HT1080 (cell line): ENCODE measurements at places on chromosomes 6 and 20. TPM values are rescaled to one million over a fixed set of nuclear protein-coding genes. Genes with fewer than 3 reads are reported as not detected.

Gene CRIP3
- total RNA-seq = not detected in 2 replicates

Gene ENPP1
- 17.9 and 24.7 TPM in 2 replicates for total RNA-seq

Gene ANGPT4
- 0.02 TPM in 1 of 2 replicates, not detected in the other for total RNA-seq

Gene SLC22A3
- total RNA-seq = not detected in 2 replicates

Gene GLO1
- 214 and 252 TPM in 2 replicates for total RNA-seq

Gene ESR1
- total RNA-seq = 0.03 TPM in 1 of 2 replicates, not detected in the other

Gene CRISP2
- total RNA-seq = not detected in 2 replicates

Gene ADGB
- total RNA-seq = not detected in 2 replicates

Gene EDN1
- total RNA-seq = 2.0 and 2.3 TPM in 2 replicates

Gene RBBP8NL
- total RNA-seq = not detected in 2 replicates

Gene CDH26
- 0.64 TPM in 1 of 2 replicates, not detected in the other for total RNA-seq

Gene ZNF334
- not detected in 2 replicates for total RNA-seq

Gene SLCO4A1
- 45.5 and 55.7 TPM in 2 replicates for total RNA-seq

Gene GPANK1
- 37.5 and 38.5 TPM in 2 replicates for total RNA-seq

Gene MAPK13
- total RNA-seq = 0.60 and 1.0 TPM in 2 replicates

Gene PREX1
- total RNA-seq = 32.6 and 36.3 TPM in 2 replicates

Gene FAM217A
- total RNA-seq = not detected in 2 replicates

Gene DZANK1
- 0.57 and 1.3 TPM in 2 replicates for total RNA-seq
